ENCODE measurements at places on chromosomes 2 and 18.

GRCh38 chr2:189370719-189371118 is 70.6 kb upstream of the WDR75 start:
- no peak for DNase-seq

DNA sequence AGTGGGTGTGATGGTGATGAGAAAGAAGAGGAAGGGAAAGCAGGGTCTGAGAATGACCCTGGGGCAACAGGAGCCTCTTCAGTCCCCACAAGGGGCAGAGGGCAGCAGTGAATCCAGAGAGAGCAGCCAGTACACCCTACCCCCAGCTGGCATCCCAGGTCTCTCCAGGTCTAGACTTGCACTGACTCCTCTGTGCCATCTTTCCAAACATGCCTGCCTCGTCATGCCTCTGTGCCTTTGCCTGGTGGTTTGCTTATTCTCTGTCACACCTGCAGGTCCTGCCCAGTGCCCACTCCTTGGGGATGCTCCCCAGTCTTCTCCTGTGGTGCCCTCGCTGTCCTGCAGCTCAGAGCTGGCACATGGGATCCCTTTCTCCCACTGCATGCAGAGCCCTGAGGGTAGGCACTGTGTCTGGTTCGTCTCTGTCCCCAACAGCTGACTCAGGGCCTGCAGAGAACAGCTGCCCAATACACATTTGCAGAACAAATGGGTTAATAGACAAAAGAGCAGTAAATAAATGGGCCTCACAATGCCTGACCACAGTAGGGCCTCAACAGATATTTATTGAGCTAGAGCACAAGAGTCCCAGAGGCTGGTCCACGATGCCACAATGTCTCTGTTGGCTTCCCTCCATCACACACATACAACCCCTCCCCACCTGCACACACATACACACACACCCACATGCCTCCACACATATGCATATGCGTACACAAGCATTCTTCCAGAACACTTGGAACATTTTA is 89.8 kb downstream of the HS1BP3 start:
- DNase-seq: no peak

- no peak for DNase-seq
Measured at GRCh38 chr2:53087874-53088461, 679.6 kb upstream of the CHAC2 start.

- peak; percentile 92 for DNase-seq
Measured at GRCh38 chr2:216498379-216499352, at the start of gene RPL37A. Gene RPL37A, plus strand, starts transcription at chr2:216498844. Its CDS starts 31 bp downstream, at chr2:216498875.

DNA sequence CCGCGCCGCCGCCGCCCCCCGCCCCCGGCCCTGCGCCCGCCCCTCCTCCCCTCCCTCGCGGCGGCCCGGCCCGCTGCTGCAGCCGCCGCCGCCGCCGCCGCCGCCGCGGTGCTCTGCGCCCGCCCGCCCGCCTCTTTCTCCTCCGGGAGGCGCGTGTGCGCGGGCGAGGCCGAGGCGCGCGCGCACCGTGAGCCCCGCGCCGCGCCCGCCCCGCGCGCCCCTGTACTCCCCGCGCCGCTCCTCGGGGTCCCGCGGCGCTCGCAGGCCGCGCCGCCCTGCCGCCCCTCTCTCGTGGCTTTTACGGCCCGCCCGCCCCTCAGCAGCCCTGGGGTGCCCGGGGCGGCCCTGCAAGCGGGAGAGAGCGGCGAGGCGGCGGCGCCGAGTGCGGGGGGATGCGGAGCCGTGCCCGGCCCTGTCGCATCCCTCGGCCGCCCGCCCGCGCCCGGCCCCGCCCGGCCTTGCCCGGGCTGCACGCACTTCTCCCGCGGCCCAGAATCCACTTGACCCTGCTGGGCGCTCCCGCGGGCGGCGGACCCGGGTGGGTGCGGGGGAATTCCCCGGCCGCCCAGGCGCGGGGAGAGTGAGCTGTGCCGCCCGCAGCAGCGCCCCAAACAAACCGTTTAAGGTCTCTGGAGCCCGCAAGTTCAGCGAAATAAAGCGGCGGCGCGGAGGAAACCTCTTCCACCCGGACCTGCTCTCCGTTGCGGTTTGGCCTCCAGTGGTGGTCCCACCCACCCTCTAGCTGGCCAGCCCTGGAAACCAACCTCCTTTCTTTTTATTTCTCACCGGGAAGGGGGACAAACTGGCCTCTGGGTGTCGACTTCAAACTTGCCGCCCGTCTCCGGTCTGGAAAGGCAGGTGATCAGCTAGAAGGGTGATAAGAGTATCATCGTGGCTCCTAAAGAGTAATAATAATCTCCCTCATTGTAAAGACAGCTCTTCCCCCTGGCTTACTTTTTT is 37.4 kb downstream of the AFF3 start:
- DNase-seq: peak; percentile 17

DNA sequence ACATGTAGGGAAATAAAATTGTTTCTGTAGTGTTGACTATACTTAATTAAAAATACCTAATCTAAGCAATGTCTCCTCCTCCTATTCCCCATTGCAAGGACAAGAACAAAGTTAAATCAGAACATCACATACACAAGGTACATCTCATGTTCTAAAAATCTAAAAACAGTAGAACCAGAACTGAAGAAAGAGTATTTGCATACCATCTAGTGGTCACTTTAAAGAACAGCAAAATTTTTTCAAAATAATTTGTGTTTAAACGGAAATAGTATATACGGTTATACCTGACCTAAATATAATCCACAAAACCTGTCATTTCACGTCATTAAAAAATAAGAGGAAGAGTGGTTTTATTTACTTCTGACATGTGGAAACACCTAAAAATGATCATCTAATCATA is 294.3 kb upstream of the KCNH7 start:
- no peak for DNase-seq

- no peak for DNase-seq
Measured at GRCh38 chr2:197975931-197976519, 171.6 kb downstream of the PLCL1 start.

All from CD4-positive, alpha-beta T cell treated with Interleukin-12 subunit alpha and Interleukin-12 subunit beta, for 1 hour (primary cell).